ENCODE measurements at places on chromosomes 6 and 20.

DNA sequence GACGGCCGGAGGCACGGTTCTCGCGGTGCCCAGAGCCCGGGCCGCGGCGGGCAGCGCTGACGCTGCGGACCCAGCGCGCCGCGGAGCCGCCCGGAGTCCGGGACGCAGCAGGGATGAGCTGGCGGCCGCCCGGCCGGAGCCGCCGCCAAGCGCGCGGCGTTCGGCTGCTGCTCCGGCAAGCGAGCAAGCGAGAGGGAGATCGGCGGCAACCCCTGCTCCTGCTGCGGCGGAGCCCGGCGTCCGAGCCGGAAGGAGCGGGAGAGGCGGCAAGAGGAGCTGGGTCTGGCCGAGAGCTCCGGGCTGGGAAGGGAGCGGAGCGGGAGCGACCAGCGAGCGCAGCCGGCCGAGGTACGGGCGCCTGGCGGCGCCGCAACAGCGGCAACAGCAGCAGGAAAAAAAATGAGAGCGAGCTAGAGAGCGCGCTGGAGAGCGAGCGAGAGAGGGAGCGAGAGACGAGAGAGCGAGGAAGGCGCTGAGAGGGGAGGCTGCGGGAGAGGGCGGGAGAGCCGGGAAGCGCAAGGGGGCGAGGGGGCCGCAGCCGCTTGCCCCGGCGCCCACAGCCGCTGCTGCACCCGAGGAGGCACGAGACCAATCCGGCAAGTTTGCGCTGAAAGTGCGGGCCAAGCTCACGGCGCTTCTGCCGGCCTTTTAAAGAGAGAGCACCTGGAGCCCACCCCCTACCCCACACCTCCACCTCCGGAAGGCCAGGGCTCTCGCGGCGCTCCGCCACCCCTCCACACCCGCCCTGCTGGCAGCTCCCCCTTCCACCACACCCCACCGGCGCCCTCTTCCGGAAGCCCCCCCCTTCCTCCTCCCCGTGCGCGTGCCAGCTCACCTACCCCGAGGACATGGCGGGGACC is 496 bp downstream of the GRM4 start:
- peak; percentile 65 for DNase-seq

DNA sequence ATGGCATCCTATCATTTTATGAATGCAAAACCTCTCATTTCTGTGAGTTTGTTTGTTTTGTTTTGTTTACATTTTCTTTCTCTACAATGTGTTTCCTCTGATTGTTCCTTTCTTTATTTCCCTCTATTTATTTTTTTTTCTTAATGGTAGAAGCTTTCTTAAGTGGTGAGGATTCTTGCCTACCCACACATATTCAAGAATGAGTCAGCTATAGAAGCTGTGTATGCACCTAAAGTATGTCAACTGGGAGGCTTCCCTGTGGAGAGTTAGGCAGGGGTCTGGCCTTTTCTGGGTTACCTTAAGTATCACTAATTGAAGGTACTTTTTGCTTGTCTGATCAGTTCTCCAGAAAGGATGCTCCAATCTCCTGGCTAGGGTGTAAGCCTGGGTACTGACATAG is 354.0 kb downstream of the ESR1 start:
- DNase-seq: peak; percentile 85

DNA sequence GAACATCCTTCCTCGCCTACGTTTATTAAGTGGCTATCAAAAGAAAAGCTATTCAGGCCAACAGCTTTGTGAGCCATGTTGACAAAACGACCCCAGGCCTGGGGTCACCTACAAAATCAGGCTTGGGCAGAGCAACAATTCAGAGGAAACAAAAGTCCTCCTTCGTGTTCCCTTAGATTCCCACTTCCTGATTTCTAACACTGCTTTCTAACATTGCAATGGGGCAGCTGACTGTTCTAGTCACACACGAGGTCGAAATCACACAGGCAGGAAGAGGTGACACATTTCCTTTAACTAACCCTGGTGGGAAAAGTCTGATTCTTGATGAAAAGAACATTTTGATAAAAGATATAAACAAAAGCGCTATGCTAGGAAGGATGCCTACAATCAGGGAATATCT is 31.9 kb downstream of the WDR27 start:
- peak; percentile 54 for DNase-seq

GRCh38 chr6:24949020-24949569 is 13.3 kb upstream of the RIPOR2 start:
- no peak for DNase-seq

DNA sequence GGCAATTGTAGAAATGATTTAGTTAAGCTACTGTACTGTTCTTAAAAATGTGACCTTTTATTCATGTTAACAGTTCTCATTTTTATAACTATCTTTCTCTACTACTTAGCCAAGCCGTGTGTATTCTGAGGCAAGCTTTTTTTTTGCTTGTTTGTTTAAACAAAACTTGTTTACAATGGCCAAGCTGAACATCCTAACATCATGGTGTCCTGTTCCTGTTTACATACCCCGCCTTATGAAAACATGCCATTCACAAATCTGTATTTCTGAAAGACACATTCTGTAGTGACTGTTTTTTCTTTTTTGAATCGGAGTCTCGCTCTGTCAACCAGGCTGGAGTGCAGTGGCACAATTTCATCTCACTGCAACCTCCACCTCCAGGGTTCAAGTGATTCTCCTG is 140.9 kb downstream of the NCOA3 start:
- no peak for DNase-seq

GRCh38 chr6:111978532-111979149 is 75.3 kb upstream of the CCN6 start:
- DNase-seq: no peak

DNA sequence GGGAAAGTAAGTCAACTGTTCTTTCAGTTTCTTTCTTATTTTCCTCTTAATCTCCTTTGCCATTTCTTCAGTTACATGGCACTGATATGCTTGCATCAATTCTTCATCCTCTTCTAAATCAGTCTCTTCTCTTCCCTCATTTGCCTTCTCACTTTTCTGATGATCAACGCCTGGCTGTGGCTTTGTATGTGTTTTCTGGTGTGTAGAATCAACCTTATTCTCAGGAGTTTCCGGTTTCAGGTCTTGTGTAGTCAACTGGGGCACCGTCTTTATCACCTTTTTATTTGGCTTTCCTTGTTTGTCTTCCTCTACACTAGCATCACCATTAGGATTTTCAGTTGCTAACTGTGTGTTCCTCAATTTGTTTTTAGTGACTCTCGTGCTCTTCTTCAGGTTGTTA is 31.6 kb downstream of the AHI1 start:
- no peak for DNase-seq

DNA sequence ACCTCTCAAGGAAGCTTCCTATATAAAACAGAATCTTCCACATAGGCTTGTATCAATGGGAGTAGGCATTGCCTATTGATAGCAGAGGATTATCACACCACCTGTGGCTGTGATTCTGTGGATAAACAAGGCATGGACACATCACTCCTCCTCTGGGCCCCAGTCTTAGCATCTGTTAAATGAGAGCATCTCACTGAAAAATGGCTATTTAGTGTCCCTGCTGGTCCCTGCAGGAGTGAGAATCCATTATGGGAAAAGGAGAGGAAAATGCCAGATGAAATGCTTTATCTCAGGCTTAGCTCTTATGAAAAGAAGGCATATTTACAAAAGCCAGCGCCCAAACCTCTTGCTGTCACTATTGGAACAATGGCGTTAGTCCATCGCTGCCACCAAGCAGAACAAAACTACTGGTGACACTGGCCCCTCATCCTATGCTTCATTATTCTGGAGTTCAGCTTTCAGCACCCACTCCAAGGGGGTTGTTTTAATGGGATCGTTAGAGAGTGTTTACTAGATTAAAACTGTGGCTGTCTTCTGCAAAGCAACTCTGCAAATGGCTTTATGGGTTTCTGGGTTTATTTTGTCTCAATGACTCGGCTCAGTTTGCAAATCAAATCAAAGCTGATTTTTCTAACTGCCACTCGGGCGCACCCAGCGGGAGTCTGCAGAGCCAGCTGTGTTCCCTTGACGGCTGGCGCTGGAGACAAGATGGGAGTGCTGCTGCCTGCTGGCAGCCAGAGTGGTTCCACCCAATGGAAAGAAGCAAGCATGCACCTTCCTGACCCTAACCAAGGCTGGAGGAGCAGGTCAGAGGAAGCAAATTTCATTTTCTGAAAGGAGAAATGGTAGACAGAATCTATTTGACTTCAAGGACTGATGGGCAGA is 658.8 kb upstream of the CHD6 start:
- DNase-seq: no peak

DNA sequence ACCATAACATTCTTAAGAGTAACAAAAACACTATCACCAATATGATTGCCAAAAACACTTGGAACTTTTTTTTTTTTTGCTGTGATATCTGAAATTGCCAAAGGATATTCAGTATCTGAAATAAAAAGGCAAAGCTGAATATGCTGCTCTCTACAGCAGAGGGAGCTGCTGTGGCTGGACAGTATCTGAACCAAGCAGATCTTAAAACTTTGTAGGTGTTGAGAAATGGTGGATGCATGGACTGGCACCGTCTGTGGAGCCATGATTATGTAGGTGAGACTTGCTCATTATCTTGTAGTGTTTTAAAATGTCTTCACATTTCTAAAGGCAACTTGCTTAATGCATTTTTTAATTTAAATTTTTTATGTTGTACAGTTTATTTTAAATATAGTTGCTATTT is 9.2 kb downstream of the PDCD2 start:
- peak; percentile 50 for DNase-seq

DNA sequence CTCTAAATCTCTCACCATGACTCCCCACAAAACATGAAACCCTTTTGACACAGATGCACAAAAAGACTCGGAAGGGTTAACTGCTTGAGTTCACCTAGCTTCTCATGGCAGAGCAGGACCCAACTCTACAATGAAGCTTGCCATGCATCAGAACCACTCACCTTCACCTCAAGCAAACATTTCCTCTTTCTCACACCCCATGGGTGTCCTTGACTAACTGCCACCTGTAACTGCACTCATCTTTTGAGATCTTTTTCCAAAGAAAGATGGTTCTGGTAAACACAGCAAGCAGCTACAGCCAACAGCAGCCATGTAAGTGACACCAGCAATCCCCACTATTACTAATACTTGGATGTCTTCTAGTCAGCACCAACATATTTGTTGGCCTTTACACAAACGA is 76.5 kb downstream of the EFHC1 start:
- peak; percentile 13 for DNase-seq

DNA sequence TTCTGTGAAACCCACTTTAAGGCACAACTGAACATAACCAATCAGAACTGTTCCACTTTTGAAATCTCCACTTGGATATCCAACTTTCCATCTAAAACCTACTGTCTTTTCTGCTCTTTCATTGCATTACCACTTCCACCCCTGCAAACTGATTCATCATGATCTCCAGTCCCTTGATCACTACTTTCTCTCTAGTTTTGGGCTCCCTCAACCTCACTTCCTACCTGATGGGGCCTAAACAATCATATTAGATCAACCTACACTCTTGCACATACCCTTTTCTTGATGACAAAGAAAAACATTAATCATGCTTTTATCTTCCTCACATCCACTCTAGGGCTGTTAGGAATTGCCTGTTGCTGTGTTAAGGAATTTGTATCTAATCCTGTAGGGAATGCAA is 137.6 kb downstream of the PDSS2 start:
- DNase-seq: no peak

DNA sequence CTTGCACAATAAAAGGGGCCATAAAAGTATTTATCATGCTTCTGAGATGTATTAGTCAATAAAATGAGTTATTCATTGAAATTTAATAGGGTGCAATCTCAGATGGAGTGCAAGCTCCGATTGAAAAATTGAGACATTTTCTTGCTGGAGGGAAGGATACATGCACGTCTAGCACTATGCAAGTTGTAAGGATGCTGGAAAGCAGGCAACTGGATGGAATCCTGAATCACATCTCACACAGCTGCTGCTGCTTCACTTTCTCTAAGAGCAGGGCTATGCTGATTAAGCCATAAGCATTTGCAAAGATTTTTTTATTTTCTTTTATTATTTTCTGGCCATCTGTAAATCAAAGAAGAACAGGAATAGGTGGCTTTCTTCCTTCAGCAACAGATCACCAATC is 308.8 kb upstream of the EPHA7 start:
- no peak for DNase-seq

DNA sequence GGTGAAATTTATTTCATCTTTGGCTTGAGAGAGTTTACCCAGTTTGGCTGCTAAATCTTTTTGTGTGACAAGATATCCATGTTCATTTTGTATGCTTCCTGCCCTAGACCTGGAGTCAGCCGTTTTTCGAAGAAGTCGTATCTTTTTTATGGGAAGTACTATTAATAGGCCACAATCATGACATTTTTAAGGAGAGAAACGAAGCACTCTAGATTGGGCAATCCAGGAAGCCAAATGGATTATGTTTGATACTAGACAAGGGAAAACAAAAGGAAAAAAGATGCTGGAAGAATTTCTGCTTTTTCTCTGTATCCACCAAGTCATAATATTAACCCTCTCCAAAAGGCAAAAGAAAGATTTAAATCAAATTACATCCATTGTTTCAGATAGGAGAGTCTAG is 214.6 kb downstream of the HDGFL1 start:
- no peak for DNase-seq

- peak; percentile 10 for DNase-seq
These were observed 14.6 kb upstream of the TAAR1 start for GRCh38 chr6:132673376-132674094.

DNA sequence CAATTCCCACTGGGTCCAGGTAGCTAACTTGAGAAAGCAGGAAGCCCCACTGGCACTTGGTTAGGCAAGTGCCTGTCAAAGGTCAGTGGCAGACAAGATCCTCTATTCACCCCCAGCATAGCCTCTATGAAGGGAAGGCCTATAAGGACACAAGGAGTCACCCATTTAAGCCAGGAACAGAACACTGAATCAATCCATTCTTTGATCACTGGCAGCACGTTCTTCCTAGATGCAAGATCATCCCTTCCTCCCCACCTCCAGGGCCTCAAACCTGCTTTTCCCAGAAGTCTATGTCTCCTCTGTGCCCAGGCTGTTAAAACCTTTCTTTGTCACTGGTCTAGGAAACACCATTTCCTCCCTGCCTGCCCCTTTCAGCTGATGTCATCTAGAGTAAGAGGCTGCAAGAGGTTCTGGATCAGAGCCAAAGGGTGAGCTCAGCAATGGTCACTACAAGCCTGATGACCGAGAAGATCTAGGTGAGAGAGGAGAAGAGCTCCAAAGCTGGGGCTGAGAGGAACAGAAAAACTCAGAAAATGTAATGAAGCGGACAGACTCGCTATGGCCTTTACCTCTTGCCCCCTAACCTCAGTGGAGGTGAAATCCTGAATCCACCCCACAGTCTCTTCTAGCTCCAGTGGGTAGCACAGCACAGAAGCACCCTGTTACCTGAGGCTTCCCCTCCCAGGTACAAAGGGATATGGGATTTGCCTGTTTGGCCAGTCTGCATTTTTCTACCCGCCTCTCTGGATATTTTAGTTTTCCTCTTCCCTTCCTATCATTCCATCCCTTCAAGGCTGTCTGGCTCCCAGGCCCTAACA is 1.8 kb downstream of the GTPBP2 start:
- peak; percentile 99 for DNase-seq

DNA sequence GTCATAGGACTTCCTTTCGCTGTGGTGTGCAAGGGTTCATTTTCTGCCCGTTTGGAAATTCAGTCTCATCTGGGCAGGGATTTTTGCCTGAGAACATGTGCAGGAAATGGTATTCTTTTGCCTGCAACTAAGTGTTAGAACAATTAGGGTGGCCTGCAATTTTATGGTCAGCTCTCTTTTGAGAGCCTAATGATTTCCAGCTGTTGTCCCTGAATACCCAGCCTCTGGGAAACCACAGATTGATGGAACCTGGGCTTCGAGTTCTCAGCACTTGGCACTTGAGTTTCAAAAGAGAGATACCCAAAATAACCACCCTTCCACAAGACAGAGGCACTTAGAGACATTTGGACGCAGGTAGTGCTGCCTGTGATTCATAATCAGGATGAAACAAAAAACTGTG is 217.2 kb upstream of the FOXA2 start:
- no peak for DNase-seq

All from choroid plexus epithelial cell (primary cell).